ENCODE measurements at places on chromosomes 13 and 19. TPM values are rescaled to one million over a fixed set of nuclear protein-coding genes. Genes with fewer than 3 reads are reported as not detected.

GRCh38 chr13:105758918-105759860 is 776.3 kb downstream of the EFNB2 start:
- H3K4me3 ChIP-seq: no peak overlapping the region
- H3K27ac ChIP-seq: no peak overlapping the region

The ZNF99 gene
- not detected for total RNA-seq

DNA sequence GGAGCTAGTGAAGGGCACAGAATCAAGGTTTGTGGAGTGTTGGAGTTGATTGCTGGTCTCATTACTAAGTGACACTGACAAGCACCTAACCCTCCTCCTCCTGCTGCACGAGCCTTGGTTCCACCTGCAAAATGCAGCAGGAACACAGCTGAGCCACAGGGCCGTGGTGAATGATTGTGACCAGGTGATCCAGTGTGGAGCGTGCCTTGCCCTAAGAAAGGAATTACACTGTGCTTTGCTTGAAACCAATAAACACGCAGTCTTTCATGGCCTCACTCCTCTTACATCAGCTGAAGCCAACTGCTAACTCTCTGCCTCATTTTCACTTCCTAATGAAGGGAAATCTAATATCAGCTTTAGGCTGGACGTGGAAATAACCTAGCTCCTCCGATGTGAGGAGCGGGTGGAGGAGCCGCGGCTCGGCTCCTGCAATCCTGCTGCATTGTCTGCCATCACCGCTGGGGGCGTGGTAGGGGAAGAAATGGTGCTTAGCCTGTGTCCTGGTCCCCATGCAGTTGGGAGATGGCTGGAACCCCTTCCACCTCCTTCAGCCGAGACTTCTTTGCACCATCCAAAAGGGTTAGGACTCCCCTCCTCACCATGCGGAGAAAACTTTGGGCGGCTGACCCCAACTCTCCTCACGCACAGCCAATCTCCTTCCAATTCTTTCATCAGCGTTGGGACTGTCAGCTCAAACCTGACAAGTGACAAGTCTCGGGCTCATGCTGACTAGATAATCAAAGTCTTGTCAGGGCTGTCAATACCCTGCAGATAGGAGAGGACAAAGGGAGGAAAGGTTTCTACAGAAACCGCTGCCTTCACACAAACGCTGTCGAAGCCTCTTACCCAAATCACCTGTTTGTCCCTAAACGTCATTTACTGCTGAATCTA is 427.9 kb downstream of the ZNF536 start:
- peak; percentile 39 for DNase-seq
- H3K27me3 ChIP-seq: peaks cover 3% of the 10 kb centered on the region
- no peak overlapping the region for H3K4me3 ChIP-seq
- no peak overlapping the region for H3K27ac ChIP-seq
- H3K36me3 ChIP-seq: no peaks in the 10 kb centered on the region
- H3K4me1 ChIP-seq: no peaks in the 10 kb centered on the region

DNA sequence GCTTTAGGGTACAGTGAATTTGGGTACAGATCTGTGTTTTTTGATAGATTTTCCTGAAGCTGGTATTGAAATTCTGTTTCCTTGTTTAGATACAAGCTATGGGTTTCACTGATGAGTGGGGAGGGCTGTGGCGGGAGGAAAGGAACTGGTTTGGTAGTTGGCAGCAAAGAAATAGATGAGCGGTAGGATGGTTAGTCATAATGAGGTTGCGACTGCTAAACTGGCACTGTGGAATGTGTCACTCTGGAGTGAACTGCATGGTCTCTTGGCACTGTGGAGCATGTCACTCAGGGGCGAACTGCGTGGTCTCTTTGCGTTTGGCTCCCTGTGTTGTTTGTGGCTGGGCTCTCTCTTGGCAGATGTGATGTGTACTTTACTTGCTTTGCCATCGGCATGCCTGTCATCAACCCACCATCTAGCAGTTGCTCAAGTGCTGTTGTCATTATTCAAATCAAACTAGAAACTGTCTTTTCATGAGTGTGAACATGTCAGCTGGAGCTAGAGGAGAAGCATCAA is 82.1 kb downstream of the ATP8A2 start:
- H3K27ac ChIP-seq: no peak overlapping the region
- no peak overlapping the region for H3K4me3 ChIP-seq
- H3K4me1 ChIP-seq: no peaks in the 10 kb centered on the region

GRCh38 chr19:44643605-44644401 is at the start of gene PVR:
Gene PVR (plus strand): TSS chr19:44643910. CDS start chr19:44644097, 187 bp downstream.
- peak within 1 kb of the TSS; percentile 88 for H3K27ac ChIP-seq
- no peaks in the 10 kb centered on the region for H3K27me3 ChIP-seq
- peak; percentile 75 for DNase-seq
- H3K4me1 ChIP-seq: peaks cover 21% of the 10 kb centered on the region
- peak within 1 kb of the TSS; percentile 79 for H3K4me3 ChIP-seq

DNA sequence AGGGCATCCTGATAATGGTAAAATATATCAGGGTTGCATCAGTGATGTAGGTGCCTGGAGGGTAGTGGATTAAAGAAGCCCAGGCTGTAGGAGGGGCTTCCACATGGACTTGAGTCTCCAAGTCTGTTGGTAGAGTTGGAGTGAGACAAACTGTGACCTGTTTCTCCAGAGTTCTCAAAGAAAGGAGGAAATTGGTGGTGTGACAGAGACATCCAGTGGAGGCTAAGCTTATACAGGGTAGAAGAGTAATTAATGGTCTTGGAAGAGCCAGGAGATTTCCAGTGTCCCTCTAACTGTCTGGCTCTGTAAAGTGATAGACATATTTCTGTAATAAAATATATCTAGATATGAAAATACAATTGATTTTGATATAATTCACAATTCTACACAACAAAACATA is 61.1 kb downstream of the GPC5 start:
- no peak overlapping the region for H3K27ac ChIP-seq
- H3K27me3 ChIP-seq: no peaks in the 10 kb centered on the region
- DNase-seq: no peak
- H3K36me3 ChIP-seq: no peaks in the 10 kb centered on the region

The PRSS57 gene
- total RNA-seq: not detected

- H3K27ac ChIP-seq: no peak overlapping the region
- H3K4me3 ChIP-seq: no peak overlapping the region
- no peaks in the 10 kb centered on the region for H3K36me3 ChIP-seq
- no peak for DNase-seq
Measured at GRCh38 chr13:23909606-23910005, 12.3 kb upstream of the C1QTNF9B start.

DNA sequence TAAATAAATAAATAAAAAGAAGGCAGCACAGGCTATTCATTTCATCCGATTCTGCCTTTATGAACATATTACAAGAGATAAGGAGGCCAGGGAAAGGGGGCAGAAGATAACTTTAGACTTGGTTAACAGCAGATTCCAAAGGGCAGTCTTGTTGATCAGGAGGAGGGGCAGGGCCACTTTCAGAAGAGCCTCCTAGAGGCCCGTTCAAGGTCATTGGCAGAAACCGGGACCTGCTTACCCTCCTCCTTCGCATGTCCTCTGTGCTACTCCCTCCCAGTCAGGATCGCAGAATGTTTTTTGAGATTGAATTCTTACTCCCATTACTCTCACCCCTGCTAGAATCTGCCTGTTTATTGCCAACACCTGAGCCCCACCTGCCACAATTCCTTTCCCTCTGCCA is 217.0 kb upstream of the IPO5 start:
- no peak overlapping the region for H3K4me3 ChIP-seq
- no peak for DNase-seq
- H3K27me3 ChIP-seq: no peaks in the 10 kb centered on the region
- H3K36me3 ChIP-seq: no peaks in the 10 kb centered on the region
- no peaks in the 10 kb centered on the region for H3K4me1 ChIP-seq
- H3K27ac ChIP-seq: no peak overlapping the region

GRCh38 chr13:29956853-29957252 is 106.4 kb upstream of the UBL3 start:
- H3K36me3 ChIP-seq: no peaks in the 10 kb centered on the region
- no peak for DNase-seq
- H3K27ac ChIP-seq: no peak overlapping the region
- no peaks in the 10 kb centered on the region for H3K27me3 ChIP-seq

DNA sequence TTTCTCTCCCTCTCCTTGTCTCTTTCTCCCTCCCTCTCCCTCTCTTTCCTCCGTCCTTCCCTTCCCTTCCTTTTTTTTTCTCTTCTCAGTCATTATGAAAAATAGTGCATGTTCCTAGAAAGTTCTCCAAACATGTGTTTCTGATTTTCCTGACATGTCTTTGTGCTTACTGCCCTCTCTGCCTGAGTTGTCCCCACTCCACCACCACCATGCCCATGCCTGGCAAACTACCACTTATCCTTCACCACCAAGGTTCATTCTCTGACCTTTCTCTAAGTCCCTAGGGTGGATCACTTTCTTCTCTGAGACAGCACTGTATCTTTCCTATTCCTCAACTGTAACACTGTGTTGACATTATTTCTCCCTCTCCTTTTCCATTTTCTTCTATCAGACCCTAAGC is 98.2 kb downstream of the LACC1 start:
- peaks cover 4% of the 10 kb centered on the region for H3K27me3 ChIP-seq
- DNase-seq: no peak
- no peak overlapping the region for H3K4me3 ChIP-seq
- no peaks in the 10 kb centered on the region for H3K4me1 ChIP-seq

The DCUN1D2 gene
- 28.4 TPM for total RNA-seq

DNA sequence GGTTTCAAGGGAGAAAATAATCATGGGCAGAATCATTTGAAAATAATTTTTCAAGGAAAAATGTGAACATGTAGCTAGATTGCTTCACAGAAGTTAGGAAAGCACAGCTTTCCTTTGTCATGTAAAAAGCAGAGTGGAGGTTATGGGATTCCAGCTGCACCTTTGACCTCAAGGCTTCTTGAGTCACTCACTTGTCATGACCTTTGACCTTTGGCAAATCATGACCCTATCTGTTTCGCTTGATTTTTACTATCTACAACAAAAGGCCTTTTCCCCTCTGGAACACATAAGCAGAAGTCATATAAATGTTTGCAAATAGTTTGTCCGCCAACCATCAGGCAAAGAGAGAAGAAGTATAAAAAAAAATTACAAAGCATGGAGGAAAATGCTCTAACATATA is 210.7 kb upstream of the MIR17HG start:
- H3K4me3 ChIP-seq: no peak overlapping the region
- H3K27ac ChIP-seq: no peak overlapping the region
- no peaks in the 10 kb centered on the region for H3K36me3 ChIP-seq
- no peaks in the 10 kb centered on the region for H3K27me3 ChIP-seq
- no peak for DNase-seq

- H3K27me3 ChIP-seq: no peaks in the 10 kb centered on the region
- no peak for DNase-seq
- no peaks in the 10 kb centered on the region for H3K36me3 ChIP-seq
- H3K4me3 ChIP-seq: no peak overlapping the region
- no peaks in the 10 kb centered on the region for H3K4me1 ChIP-seq
- H3K27ac ChIP-seq: no peak overlapping the region
Measured at GRCh38 chr13:113443991-113444390, 9.3 kb downstream of the ADPRHL1 start.

- H3K4me3 ChIP-seq: no peak overlapping the region
- H3K27ac ChIP-seq: no peak overlapping the region
- H3K36me3 ChIP-seq: no peaks in the 10 kb centered on the region
- DNase-seq: no peak
- no peaks in the 10 kb centered on the region for H3K27me3 ChIP-seq
- H3K4me1 ChIP-seq: no peaks in the 10 kb centered on the region
Measured at GRCh38 chr13:50798923-50799322, 44.6 kb downstream of the DLEU7 start.

GRCh38 chr13:40352380-40352778 is 314.1 kb downstream of the FOXO1 start:
- no peaks in the 10 kb centered on the region for H3K36me3 ChIP-seq
- no peak for DNase-seq
- peak overlapping the region; percentile 17 for H3K27ac ChIP-seq
- H3K27me3 ChIP-seq: no peaks in the 10 kb centered on the region
- H3K4me1 ChIP-seq: no peaks in the 10 kb centered on the region

DNA sequence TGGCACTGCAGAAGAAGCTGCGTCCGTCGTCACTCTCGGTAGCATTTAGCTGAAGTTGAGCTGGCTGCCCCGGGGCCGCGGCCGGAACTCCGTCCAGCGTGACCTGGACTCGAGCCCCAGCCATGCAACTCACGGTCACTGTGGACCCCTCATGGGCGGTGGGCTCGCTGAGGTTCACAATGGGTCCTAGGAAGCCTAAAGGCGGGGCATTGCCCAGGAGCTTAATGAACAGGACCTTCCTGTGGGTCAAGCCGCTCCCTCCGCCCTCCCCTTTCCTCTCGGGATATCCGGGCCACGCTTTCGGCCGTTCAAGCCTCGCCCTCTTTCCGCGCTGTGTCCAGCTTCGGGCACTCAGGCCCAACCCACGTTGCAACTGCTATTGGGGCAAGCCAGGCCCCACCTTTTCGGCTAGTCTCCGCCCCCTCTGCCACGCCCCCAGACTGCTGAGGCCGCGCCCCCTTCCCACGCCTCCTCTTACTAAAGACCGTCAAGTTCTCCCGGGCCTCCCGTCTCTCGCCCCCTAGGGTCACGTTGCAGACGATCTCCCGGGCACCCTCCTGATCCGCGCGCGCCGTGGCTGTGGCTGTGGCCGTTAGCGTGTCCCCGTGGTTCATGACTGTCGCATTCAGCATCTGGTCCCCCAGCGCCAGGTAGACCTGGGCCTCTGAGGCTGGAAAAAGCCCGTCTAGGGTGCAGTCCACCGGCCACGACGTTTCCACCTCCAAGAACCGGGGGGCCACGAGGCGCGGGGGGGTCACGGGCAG is 1.4 kb upstream of the RAVER1 start:
- H3K36me3 ChIP-seq: no peaks in the 10 kb centered on the region
- peak; percentile 97 for DNase-seq
- peak overlapping the region; percentile 90 for H3K27ac ChIP-seq
- H3K27me3 ChIP-seq: no peaks in the 10 kb centered on the region
- no peaks in the 10 kb centered on the region for H3K4me1 ChIP-seq

The C19orf73 gene
- total RNA-seq: 7.5 TPM

The SMIM17 gene
- not detected for total RNA-seq

The DPP9 gene
- 74.1 TPM for total RNA-seq

The ZNF382 gene
- total RNA-seq: 2.0 TPM

- H3K27me3 ChIP-seq: peaks cover 15% of the 10 kb centered on the region
- no peak overlapping the region for H3K27ac ChIP-seq
- no peaks in the 10 kb centered on the region for H3K4me1 ChIP-seq
- no peak overlapping the region for H3K4me3 ChIP-seq
- H3K36me3 ChIP-seq: no peaks in the 10 kb centered on the region
Measured at GRCh38 chr13:99164226-99164625, 36.4 kb upstream of the UBAC2 start.
